ENCODE measurements at places on chromosomes 12 and 14.

GRCh38 chr14:22544881-22545420 lies 44.1 kb downstream of the DAD1 start:
- no peak for DNase-seq

DNA sequence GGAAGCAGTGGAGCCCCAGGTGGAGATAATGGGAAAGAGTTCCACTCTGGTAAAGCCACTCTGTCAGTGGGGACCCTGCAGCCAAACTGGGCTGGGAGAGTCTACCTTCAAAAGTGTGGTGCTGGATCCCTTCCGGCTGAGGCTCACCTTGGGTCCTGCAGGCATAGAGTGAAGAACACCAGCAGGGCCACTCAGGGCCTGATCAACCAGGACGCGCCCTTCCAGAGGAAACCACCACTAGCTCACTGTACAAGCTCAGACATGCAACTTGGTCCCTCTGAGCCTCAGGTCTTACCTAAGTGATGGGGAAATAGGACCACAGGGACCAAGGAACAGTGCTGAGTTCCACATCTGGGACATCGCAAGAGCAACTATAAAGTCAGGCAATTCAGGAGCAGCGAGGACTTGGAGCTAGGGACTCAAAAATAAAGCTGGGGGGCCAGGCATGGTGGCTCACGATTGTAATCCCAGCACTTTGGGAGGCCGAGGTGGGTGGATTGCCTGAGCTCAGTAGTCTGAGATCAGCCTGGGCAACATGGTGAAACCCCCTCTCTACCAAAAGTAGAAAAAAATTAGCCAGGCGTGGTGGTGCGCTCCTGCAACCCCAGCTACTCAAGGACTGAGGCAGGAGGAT lies 5.9 kb upstream of the PRPH start:
- DNase-seq: no peak

- no peak for DNase-seq
These were observed 59.7 kb downstream of the CALM1 start for GRCh38 chr14:90456551-90456950.

- no peak for DNase-seq
These were observed 29.4 kb downstream of the PLEKHA5 start for GRCh38 chr12:19158923-19159322.

DNA sequence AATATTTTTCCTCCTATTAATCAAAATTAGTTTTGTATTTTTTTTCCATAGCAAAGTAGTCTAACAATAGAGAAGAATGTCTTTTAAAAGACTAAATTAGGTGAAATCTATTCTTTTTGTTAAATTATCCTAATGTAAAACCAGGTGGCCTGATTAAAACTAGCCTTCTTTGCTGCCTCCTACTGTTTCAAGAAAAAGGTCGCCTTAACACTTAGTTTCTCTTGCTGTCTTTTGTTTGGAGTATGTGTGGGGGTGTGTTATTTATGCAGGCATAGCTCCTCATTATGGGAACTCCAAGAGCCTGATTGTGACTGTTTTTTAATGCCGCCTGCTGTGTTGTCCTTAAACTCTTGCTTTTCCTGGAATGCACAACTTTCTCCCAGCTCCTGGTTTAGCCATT lies 855.3 kb downstream of the DIO2 start:
- DNase-seq: no peak

- DNase-seq: no peak
These were observed 71.0 kb downstream of the GNS start for GRCh38 chr12:64688219-64688618.

GRCh38 chr12:10749700-10750384 lies 26.7 kb upstream of the YBX3 start:
- DNase-seq: peak; percentile 10

- no peak for DNase-seq
These were observed 4.3 kb downstream of the SLC16A7 start for GRCh38 chr12:59600171-59600570.

DNA sequence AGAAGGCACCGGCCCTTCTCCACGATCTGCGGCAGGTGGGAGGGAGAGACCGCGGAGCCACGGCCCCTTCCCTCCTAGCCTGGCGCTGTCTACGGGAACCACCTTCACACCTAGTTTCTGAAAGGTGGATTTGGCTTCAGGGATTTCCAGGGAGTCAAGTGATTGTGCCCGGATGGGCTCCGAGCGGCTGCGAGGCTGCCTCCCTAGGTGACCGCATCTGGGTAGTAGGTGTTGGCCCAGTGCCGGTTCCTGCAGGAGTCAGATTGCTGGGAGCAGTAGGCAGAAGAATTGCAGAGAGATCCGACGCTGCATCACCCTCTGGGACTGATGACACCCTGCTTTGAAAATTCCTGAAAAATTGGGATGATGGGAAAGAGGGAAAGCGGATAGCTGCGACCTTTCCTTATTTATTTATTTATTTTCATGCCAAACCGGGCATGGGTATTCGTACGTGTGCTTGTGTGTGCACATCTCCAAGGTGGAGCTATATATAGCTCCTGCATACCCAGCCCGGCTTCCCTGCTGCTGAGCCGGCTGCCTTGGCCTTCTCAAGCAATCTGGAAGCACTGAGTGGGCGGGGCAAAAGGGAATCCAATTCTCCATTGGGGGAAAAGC lies 1.1 kb downstream of the CNTN1 start:
- no peak for DNase-seq

DNA sequence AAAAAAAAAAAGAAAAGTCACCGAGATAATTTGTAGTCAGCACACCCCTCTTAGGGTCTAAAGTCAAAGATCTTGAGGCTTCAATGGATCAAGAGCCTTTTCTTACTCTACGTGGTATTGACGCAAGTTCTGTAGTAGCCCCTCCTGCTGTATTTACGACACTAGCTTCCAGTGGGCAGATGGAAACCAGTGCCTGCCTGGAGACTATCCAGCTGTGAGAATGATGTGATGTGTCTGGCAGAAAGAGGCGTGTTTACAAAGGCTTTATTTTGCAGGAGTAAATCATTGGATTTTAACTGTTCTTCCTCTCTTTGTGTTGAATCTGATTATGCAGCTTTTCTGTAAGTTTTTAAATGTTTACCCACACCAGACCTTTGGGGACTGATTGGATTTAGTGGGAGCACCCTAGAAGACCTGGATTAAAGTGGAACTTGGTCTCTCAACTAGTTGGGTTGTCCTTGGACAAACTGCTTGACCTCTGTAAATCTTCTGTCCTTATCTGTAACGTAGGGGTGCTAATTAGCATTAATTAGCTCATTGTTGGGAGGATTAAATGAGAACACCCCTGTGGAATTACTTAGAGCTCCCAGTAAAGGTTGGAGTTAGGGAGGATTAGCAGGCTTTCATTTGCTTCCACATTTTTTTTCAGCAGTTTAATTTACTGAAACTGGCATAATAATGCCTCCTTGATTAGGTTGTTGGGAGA lies 72.4 kb downstream of the RASSF3 start:
- no peak for DNase-seq

GRCh38 chr14:91324606-91325575 lies 80.4 kb upstream of the GPR68 start:
- DNase-seq: no peak

GRCh38 chr14:34135492-34135891 lies 184.6 kb upstream of the EGLN3 start:
- DNase-seq: no peak

GRCh38 chr14:61466249-61466904 lies 145.0 kb downstream of the PRKCH start:
- no peak for DNase-seq

- no peak for DNase-seq
These were observed 1108.5 kb downstream of the SLC16A7 start for GRCh38 chr12:60704171-60704914.
